ENCODE measurements at places on chromosomes 3 and 15.
A peak's percentile ranks its signal among the peaks of the same experiment; 100 is the strongest.

GRCh38 chr15:90232941-90233386 is 777 bp downstream of the CIB1 start:
- DNase-seq: no peak

DNA sequence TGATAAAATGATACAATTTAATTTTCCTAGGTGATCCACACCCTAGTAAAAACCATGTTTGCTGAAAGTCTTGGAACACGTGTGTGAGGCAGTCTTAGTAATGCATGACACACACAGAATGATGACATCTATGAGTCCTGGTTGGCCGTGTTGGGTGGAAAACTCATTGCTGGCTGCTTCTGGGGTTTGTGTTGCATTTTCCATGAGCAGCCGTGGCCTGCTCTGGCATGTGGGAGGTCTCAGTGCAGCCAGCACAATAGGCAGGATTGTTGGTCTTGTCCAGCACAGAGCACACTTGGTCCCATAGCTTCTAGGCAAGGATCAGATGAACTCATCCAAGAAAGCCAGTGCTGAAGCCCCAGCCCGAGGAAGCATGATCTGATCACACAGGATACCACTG is 172.8 kb upstream of the UBE3A start:
- DNase-seq: no peak

- no peak for DNase-seq
Measured at GRCh38 chr15:62766599-62766998, 275.9 kb upstream of the TPM1 start.

- DNase-seq: no peak
Measured at GRCh38 chr15:39966521-39966920, 32.6 kb downstream of the EIF2AK4 start.

DNA sequence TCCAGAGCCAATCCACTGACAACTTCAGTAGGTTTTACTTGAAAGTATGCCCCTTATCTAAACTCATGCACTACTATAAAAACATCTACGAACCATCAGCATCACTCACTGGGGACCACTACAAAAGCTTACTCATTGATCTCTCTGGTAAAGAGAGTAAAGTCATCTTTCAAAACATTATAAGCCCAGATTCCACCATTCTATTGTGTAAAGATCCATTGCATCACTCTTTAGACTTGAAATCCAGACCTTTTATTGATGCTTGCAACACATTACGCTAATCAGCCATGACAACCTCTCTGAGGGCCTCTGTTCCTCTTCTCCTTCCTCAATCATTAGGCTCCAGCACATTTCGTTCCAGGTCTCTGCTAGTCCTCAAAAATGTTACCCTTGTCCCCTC is 248.9 kb upstream of the WNT5A start:
- DNase-seq: no peak

GRCh38 chr3:169931747-169932520 is 20.6 kb downstream of the SAMD7 start:
- DNase-seq: no peak

GRCh38 chr15:83205725-83206324 is 1.8 kb downstream of the HDGFL3 start:
- DNase-seq: no peak

DNA sequence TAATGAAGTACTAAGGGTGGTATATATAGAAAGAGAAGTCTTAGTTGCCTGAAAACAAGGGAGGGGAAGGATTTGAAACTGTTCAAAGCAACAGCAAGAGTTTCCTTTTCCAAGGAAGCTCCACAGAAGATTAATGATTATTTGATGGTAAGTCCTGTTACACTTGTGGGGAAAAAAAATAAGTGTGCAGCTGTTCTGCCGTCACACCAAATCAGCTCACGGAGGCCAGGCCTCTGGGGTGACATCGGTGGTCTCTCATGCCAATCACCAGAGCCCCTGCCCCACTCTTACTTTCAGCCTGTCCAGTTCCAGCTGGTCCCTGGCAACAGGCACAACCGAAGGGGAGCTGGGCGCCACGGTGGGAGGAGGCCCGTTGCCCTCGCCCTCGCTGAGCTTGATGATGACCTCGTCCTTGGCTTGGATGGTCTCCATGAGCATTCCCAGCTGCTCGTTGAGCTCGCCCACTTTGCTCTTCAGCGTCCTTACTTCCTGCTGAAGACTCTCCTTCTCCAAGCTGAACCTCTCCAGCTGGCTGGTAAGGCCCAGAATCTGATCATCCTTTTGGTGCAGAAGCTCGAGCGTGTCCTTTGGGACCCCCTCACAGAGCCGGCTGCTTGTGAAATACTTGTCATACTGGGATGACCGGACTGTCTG is 53.5 kb downstream of the TBC1D2B start:
- no peak for DNase-seq

GRCh38 chr15:77398927-77399326 is 21.0 kb downstream of the PEAK1 start:
- no peak for DNase-seq

DNA sequence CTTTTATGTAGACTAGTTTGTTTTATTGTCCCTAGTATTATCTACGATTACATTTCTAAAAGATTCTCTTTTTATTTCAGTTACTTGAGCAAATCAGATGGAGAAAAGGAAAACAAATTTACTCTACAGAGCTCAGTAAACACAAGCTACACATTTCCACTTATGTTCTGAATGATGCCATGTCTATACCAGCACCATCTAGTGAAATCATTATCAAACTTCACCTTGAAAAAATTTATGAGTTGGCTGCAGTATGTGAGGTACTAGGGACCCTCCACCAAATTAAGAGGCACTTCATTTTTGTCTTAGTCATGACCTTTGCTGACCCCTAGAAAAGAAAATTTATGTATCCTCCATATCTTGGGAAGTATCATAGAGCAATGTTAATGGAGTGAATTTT is 827.4 kb downstream of the SI start:
- no peak for DNase-seq

GRCh38 chr3:89154416-89154815 is 47.0 kb downstream of the EPHA3 start:
- DNase-seq: no peak

GRCh38 chr3:81395739-81396513 is 365.5 kb downstream of the GBE1 start:
- peak; percentile 42 for DNase-seq

DNA sequence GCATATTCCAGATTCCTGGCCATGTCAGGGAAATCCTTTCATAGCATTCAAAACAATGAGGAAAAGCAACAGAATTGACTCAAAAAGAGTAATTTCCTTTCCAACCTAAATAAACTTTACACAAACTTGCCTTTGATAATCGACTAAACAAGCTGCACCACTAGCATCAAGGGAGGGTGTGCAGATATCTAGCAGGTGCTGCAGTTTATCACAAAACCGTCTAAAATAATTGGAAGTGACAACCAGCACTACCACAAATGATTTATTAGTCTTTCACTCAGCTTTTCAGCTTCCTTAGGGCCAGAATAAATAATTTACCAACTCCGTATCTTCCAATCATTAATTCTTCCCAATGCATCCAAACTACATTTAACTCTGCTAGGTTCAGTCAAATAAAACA is 71.7 kb downstream of the TBC1D5 start:
- DNase-seq: no peak

- DNase-seq: no peak
Measured at GRCh38 chr3:86989006-86989405, 1.9 kb downstream of the VGLL3 start.

DNA sequence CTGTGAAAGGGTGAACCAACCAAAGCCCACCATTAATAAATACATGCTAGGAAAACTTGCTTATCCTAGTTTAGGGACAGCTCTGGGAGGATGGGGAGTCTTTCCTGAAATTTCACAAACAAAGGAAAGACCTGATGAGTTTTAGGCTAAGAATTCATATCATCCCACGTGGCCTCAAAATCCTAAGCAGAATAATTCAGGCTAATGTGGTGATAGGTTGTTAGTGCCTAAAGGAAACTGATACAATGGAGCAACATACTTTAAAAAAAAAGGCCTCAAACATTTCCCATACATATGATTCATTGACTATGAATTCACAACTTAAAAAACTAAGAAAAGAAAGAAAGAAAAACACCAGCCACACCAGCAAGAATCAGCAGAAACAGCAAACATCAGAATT is 126.9 kb upstream of the CNTN4 start:
- no peak for DNase-seq

- DNase-seq: no peak
Measured at GRCh38 chr3:58531956-58532355, 5.0 kb downstream of the ACOX2 start.

- DNase-seq: no peak
Measured at GRCh38 chr3:58452176-58452575, 18.5 kb upstream of the PDHB start.

DNA sequence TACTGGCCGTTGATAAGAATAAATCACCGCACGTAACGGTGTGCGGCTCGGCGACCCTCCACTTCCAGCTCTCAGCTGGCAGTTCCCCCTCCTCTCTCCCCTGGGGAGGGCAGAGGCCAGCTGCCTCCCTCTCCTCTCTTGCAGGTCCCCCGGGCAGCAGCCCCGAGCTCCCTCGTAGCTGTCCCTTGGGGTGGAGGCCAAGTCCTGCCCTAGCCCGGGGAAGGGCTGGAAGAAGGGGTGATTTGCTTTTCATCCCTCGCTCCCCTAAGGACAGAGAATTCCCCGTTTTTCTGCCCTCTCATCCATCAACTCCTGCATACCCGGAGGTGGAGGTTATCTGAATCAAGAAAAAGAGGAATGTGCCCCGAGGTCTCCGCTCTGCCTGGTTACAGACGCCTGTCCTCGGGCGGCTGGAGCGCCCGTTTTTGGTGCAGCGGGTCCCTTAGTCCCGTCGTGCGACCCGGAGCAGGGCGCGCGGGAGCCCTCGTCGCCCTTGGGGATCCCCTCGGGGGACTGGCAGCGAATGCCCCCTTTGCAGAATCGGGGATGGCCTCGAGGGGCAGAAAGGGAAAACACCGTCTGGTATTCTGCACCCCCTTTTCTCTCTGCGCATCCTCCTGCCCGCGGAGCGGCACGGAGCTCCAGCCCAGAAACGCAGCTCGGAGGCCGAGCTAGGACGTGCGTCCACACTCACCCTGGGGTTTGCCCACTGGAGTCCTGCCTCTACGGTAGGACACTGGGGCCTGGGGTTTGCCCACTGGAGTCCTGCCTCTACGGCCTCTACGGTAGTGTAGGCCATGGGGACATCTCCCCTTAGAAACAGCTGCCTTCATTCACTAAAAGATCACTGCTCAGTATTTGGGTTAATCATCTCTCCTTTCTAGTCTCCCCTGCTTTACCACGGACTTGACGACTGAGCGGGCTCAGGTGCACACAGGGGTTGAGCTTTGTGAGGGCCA is 2.2 kb downstream of the PTPRG start:
- no peak for DNase-seq

DNA sequence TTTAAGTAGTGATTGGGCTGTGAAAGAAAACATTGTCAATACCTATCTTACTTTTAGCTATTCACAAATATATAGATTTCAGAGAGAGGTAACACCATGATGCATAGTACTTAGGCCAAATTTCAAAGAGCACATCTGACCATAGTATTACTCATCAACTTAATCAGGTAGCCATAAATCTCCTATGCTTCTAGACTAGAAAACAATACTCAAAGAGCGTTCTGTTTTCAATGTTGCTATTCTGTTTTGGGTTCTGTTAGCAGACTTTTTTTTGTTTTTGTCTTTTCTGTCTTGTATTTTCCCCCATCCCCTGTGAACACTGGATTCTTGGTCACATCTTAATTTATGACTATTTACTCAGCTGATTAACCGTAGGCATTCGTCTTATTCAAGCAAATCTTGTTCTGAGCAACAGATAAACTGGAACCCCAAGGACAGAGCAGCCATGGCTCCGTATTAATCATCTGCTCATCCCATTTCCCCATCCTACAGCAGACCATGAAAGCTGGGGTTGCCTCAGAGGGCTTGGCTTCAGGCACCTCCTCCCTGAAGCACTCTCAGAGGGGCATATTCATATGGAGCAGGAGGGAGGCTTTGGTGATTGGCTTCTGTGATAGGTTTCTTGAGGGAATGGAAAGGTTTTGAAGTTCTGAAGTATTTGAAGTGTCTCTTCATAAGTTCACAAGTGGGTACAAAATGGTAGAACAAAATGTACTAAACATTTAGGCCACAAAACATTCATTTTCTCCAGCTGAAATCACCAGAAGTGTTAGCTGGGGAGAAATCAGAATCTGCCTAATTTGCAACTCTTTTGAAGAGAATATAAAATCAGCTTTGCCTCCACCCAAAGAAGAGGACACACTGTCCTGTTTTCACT is 105.3 kb downstream of the TNIK start:
- DNase-seq: no peak

- DNase-seq: no peak
Measured at GRCh38 chr3:10653241-10653640, 147.9 kb upstream of the ATP2B2 start.

GRCh38 chr3:56119575-56120349 is 348.5 kb downstream of the ERC2 start:
- no peak for DNase-seq

- no peak for DNase-seq
Measured at GRCh38 chr3:15497964-15498363, 23.5 kb downstream of the COLQ start.

DNA sequence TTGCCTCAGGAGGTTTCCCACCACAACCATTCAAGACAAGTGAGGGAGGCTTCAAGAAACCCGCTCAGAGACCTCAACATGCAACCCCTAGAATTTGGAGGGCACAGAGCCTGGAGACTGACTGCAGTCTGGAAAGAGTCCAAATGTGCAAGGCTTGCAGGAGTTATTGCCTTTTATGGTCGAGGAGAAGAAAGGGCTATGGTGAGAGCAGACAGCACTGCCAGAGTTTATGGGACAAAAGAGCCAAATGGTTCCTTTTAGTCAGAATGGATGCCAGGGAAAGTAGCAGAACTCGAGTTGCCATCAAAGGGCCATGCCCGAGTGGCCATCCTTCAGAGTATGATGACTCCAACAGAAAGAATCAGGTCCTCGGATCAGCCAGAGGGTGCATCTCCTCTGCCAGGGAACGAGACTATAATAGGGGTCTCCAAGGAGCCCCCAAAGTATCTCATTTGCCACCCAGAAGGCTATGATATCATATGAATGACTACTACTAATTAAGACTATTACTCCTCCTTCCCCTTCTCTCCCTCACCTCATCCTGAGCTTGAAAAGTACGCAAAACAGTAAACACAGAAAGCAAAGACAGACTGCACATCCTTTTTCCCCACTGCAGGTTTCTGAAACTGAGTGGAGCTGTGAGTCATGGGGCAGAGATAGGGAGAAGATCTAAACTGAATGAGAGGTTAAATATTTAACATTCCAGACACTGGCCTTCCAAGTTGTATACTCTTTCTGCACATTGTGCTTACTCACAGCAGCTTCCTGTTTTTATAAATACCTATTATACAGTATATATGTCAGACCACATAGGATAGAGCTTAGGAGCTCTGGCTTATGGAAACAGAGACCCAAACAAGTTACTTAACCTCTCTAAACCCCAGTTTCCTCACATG is 33.9 kb upstream of the TMCO5A start:
- DNase-seq: no peak

All from H9 (cell line).